ENCODE measurements at places on chromosomes 7 and 10.
A peak's percentile ranks its signal among the peaks of the same experiment; 100 is the strongest.

DNA sequence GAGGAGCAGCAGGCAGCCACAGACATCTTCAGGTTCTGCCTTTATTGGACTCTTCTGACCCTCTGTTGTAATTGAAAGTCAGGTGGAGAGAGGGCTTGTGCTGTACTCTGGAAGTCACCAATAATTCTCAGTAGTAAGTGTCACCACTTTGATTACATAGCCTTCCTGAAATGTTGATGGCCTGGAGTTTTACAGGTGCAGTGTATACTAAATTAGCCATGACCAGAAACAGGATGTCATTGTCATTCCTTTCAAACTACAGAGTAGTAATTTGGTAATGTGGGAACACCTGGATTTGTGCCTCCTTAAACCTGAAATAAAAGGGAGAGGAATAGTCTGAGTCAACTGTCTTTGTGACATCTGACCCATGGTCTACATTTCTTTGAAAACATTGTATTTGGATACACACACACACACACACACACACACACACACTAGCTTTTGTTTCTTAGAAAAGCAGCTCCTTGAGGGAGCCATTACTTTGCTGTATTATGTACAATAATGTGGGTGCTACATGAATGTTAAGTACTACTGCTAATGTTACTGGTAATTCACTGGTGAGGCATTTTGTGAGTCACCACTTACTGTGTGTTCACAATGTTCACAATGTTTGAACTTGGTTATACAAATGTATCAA lies 19.6 kb downstream of the ARL4A start:
- DNase-seq, result no peak

DNA sequence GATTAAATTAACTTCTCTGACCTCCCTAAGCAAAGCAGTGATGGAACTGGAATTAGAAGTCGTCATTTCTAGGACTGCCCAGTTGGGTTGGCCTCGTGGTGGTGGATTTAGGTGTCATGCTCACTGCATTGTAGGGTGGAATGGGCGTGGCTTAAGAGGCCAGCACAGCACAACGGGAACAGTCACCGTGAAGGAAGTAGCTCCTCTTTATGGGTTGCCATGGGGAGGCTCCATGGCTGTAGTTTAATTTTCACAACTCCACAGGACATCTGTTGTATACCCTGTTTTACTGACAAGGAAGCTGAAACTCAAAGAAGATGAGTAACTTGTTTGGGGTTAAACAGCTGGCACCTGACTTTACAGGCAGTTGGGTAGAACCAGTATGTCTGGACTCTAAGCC lies 208.3 kb downstream of the CELF2 start:
- DNase-seq, result peak; percentile 74

GRCh38 chr10:85611746-85612377 lies 754.7 kb downstream of the GRID1 start:
- DNase-seq, result no peak

DNA sequence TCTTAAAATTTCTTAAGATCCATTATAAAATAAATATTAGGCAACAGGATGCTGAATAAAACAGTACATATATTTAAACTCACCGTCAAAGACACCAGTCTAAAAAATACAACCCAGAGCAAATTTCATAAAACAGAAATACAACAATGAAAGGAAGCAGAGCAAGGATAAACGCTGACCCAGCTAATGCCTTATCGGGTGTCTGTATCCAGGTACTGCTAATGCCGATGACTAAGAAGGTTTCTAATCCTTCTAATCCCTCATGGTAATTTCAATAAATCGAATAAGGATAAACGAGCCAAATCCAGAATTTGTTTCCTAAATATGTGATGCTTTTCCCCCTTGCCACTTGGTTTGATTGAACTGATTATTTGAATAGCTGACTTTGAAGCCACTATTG lies 1.7 kb downstream of the HYCC1 start:
- DNase-seq, result no peak

- DNase-seq, result no peak
Measured at GRCh38 chr10:122044045-122044661, 55.2 kb downstream of the TACC2 start.

DNA sequence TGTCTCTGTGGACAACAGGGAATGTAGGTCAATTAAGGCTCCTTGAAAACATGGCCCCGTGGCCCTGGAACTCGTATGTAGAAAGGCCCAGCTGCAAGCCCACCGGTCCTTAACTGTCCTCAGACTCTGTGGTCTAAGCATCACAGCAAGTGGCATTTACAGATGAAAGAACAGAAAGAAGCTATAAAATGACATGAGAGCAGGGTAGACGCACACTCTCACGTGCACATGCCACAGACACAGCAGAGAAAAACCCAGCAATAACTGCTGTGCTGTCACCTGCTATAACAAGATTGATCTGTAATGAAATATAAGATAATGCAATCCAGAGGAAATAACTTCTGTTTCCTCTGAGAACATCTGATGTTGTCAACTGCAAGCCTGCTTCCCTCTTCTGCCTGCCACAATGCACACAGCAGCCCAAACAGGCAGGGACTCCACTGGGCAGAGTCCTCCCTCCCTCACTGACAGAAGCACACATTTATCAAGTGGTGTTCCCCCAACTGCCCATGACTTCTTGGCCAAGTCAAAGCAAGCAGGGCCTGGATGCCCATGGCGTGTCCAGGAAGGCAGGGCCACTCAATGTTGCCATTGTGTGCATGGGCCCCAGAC lies 63.9 kb downstream of the GFRA1 start:
- DNase-seq, result no peak

DNA sequence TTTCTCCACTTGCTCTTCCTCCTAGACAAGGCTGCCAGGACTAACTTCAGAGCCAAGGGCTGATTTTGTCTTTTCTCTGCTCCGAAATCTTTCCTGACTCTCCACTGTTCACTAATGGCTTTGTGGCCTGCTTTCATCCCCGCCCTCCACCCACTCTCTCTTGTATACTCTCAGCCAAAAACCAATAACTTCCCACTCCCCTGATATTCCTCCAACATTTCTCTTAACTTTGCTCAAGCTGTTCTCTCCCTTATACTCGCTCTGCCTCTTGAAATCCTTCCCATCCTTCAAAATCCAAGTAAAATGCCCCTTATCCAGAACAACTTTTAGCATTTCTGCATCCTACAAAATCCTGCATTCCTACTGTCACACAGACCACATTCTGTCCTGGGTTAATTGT lies 214.8 kb downstream of the PHTF2 start:
- DNase-seq, result no peak

DNA sequence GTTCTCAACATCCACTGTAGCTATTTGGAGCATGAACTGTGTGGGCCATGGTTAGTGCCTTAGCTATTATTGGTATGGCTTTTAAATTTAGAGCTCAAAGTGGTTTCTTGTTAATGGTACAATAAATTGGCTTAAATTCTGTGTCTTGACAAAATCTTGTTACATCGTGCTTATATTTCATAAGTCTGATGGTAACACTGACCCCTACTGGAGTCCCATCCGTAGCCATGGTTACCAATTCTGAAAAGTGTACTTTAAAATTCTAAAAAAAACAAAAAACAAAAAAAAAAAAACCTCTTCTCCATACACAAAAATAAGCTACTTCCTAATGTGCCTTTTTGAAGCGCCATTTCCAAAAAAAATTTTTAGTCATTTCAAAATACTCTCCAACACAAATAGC lies 6.4 kb upstream of the RPP30 start:
- no peak for DNase-seq

DNA sequence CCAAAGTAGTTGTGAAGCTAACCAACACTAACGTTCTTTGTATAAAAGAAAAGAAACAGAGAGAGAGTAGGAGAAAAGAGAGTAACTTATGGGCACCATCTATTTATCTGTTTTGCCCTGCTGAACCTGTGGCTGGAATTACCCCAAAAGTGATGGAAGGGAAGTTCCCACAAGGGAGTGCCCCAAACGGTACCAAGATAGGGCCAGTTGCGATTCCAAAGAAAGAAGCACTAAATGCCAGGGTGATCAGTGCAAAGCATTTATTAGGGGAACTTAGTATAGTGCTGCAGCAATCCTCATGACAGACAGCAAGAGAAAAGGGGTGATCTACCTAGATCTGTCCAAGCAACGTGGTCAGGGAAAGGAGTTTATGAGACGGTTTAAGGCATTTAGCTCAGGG lies 190.2 kb downstream of the SORCS3 start:
- no peak for DNase-seq

- no peak for DNase-seq
Measured at GRCh38 chr10:124076148-124076733, 17.2 kb downstream of the CHST15 start.

DNA sequence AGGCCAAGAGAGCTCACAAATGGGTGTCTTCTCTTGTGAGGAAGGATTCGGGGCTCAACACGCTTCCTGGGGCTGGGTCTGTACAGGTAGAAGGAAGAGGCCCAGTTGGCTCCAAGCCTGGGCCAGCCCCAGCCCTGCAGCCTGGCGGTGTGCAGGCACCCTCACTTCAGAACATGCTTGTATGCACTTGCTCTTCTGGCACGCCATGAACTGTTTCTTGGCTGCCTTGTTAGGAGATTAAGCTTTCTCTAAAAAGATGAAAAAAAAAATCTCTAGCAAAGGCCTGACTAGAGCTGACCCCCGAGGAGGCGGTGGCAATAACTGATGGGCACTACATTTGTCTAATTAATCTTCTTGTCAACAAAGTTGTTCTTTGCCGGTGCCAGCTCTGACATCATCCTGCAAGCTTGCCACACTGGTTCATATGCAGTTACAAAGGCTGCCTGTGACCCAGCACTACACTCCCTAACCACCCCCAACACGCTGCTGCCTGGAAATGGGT lies 94.7 kb downstream of the WDR11 start:
- no peak for DNase-seq

DNA sequence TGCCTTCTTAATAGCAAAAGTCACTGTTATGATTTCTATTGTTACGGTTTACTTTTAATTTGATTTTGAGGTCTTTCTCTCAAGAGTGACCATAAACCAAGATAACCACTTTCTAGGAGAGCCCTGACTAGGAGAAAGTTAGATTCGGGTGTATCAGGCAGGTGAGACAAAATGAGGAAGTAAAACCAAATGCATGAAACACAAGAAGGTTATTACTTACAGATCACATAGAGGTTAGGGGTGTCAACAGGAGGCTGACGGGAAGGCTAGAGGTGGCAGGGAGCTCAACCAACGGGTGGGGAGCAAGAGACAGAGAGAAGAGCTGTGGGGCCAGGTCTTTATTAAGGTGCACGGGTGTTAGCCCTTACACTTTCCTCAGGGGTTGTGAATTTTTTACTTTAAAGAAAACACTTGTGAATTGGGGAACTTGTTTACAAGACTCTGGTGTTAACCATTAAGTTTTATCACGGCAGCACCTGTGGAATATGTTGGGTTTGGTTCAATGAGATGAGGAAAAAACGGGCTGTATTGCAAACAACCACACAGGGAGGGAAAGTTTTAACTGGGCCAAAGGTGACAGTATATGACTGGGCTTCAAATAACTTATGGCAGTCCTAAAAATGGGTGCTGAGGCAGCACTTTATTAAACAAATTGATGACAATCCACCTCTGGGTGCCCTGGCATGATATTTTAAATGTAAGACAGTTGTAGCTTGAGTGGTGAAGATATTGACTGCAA lies 154.9 kb downstream of the SDHAF3 start:
- DNase-seq, result no peak

GRCh38 chr7:138913783-138914182 lies 67.4 kb downstream of the KIAA1549 start:
- no peak for DNase-seq

GRCh38 chr7:129786825-129787563 lies 165.8 kb downstream of the UBE2H start:
- DNase-seq, result no peak

- no peak for DNase-seq
Measured at GRCh38 chr7:74373536-74373935, 80.2 kb upstream of the GTF2IRD1 start.

Measured in inflammatory macrophage treated with lipopolysaccharide for 1 hour (primary cell).